NCI-H774 (cell line): ENCODE measurements at places on chromosomes 7 and 10.

GRCh38 chr10:12639996-12640944 is 290.9 kb downstream of the CAMK1D start:
- DNase-seq = no peak

- DNase-seq = no peak
Measured at GRCh38 chr7:24340727-24341126, 56.7 kb downstream of the NPY start.

GRCh38 chr7:146731185-146731584 is 614.6 kb downstream of the CNTNAP2 start:
- no peak for DNase-seq

GRCh38 chr10:33345236-33345635 is 10.8 kb upstream of the NRP1 start:
- DNase-seq = no peak

DNA sequence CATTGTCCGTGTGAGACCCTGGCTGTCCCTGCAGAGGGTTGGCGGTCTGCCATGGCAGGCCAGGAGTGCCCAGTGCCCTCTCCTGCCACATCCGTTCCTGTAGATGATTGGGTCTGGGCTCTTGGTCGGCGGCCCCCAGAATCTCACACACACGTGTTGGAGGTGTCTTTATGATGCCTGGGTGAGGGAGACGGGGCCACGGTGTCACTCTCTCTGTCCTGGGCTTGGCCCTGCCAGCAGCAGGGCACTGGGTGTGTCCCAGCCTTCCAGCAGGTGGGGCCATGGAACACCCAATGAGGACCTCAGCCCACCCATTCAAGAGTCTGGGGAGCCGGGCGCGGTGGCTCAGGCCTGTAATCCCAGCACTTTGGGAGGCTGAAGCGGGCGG is 30.2 kb downstream of the UNC5B start:
- no peak for DNase-seq

DNA sequence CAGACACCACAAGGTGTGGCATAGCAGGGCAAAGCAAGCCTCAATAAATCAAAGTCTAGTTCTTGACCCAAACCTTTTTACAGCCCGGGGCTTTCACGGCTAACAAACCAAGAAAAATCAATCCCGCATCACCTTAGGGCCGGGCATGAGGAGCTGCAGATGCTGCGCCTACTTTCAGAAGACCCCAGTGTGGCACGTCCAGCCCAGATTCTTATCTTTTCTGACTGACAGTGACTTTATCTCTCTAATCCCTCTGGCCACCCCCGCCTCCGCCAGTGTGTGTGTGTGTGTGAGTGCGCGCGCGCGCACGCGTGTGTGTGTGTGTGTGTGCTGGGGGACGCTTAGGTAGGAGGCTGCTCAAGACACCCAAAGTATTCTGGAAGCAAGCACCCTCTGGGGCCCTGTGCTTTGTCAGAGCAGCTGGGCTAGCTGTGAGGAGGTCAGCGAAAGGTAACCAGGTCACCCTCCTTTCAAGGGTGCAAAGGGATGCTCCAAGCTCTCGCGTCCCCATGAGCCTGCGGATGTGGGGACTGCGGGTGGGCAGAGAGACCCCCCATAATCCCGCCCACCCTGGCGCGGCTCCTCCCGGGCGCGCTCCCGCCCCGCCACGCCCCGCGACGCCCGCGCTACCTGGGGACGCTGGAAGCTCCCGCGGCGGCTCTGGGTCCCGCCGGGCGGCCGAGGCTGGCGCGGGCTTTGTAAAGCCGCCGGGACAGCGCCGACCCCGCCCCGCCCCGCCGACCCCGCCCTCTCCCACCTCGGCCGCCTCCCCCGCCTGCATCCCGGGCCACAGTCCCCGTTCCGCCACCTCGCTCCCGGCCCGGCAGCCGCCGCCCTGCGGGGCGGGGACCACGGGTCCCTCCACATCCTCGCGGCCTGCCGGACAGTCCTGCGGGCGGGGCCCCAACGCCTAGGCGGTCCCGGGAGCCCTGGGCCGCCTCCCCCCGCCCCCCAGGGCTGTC is 57.1 kb upstream of the RHOBTB1 start:
- DNase-seq = peak; percentile 50

- no peak for DNase-seq
Measured at GRCh38 chr10:113292743-113293142, 260.1 kb upstream of the HABP2 start.

DNA sequence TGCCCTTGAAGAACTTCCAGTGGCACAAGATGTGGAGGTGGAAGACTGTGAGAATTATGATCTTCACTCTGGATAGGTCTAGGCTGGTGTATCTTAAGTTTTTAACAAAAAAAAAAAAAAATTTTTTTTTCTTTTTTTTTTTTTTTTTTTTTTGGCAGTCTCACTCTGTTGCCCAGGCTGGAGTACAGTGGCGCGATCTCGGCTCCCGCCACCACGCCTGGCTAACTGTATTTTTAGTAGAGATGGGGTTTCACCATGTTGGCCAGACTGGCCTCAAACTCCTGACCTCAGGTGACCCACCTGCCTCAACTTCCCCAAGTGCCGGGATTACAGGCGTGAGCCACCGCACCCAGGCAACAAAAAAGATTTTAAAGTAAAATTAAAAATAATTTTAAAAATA is 37.9 kb downstream of the WAPL start:
- no peak for DNase-seq
